ENCODE measurements at places on chromosomes 1 and 21.

DNA sequence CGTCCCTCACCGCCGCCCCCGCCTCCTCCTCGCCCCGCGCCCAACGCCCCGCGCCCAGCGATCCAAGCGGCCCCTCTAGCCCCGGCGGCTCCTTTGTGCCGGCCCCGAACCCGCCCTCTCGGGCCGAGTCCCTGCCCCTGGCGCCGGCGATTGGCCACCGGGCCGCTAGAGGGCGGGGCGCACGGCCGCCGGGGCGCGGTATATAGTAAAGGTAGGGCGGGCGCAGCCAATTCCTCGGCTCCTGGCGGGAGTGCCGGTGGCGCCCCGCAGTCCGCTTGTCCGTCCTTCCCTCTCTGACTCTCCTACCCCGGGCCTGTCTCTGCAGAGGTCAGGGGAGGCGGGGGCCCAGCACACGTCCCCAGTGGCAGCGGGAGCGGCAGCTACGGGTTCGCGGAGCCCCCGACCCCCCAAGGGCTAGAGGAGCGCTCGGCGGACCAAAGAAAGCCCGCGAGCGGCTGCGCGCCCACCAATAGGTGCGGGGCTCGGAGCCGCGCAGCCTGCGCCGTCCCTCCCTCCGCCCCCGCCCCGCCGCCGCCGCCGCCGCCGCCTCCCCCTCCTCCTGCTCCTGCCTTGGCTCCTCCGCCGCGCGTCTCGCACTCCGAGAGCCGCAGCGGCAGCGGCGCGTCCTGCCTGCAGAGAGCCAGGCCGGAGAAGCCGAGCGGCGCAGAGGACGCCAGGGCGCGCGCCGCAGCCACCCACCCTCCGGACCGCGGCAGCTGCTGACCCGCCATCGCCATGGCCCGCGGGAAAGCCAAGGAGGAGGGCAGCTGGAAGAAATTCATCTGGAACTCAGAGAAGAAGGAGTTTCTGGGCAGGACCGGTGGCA lies at the start of gene ATP1B1:
ATP1B1 (plus strand) TSS at position 596 of the 826 bp plus-strand sequence; CDS start at position 736, 140 bp downstream.
- DNase-seq, result peak; percentile 81

DNA sequence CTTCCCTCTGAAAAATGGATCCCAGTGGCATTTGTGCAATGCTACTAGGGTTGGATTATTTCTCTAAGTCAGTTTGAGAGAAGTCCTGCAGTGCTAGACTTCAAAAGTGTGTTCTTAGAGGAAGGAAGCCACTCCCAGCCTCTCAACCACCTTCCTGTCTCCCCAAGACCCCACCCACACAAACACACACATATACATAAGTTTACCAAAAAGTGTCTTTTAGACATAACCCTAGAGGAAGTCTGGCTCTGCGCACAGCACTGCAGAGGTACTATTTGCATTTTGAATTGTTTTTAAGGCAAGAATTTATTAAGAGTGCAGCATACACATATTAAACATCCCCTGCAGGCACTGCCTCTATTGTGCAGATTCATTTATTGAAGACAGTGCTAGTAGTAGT lies 127.3 kb downstream of the HHIPL2 start:
- DNase-seq, result no peak

GRCh38 chr1:25676488-25676887 lies 59.9 kb downstream of the MAN1C1 start:
- DNase-seq, result no peak

GRCh38 chr1:93821423-93822144 lies 57.4 kb downstream of the DNTTIP2 start:
- no peak for DNase-seq

DNA sequence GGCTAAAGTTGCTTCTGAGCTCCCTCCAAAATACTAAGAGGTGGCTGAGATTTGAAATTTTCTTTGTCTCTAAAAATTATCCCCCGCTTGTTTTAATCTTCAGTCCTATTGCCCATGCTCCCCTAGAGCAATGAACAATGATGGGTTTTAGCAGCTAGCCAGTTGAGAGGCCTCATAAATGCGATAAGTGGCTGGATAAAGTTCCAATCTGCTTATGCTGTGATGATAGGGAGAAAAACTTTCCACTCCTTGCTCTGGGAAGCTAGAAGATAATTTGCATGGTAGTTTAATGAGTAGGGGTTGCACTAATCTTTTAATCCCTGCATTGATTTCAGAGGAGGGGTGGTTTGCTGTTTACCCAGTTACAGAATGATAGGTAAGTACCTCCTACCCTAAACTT lies 9.6 kb upstream of the PRPF3 start:
- DNase-seq, result no peak

GRCh38 chr1:23278717-23279116 lies 61.4 kb upstream of the HTR1D start:
- no peak for DNase-seq

DNA sequence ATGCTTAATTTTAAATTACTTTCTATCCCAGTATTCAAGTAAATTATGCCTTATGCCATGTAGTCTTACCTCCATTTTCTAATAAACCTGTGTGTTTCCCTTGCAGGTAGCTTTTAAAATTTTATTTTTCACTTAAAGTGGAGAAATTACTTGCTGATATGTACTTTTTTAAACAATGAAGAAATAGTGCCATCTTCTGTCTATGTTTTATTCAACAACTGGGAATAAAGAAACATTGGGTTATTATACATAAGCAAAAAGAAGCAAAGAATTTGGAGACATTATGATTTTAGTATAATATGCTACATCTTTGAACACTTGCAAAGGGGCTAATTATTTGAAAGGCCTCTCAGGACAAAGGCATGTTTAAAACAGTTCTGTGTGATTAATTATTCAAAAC lies 1912.9 kb downstream of the MRPL39 start:
- DNase-seq, result no peak

GRCh38 chr21:37496972-37497371 lies 130.4 kb downstream of the DYRK1A start:
- DNase-seq, result peak; percentile 19

GRCh38 chr1:176775378-176775777 lies 312.4 kb downstream of the PAPPA2 start:
- no peak for DNase-seq

All from B cell (primary cell).